ENCODE measurements at places on chromosomes 11 and 22.

DNA sequence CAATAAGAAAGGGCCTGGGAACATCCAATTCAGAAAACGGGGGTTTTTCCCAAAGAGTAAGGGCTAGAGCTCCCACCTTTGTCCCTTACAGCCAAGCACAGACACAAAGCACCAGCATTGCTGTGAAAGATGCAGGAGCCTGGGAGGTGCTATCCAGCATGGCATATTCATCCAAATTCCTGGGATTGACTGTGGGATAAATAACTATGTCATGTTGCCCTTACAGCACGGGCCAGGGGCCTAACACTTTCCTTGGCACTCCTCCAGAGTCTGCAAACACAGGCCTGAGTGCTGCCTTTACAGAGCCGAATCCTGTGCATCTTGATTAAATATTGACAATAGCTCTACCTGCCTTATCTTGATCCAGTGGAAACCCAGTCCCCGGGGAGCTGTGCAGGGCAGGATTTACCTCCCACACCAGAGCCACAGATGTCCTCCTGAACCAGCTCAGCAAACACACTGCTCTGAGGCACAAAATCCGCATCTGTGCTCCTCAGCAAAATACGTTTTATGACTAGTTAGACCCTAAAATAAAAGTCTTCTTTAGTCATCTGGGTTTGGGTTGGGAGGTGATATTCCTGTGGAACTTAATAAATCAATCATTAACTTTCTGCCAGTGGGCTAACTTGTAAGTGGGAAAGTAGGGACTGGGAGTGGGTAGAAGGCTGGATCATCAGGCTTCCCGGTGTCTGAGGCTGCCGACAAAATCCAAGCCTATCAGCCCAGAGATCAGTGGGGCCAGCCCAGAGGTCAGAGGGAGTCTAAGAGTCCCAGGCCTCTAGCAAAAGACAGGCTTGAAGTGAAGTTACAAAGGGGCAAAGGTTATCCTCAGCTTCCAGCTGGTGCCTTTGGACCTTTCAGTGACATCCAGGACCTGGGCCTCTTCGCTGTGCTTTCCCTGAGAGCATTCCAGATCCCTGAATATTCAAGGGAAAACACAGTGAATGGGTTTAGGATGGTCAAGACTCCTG, 36.5 kb downstream of the POU2AF3 start:
- no peak for DNase-seq

DNA sequence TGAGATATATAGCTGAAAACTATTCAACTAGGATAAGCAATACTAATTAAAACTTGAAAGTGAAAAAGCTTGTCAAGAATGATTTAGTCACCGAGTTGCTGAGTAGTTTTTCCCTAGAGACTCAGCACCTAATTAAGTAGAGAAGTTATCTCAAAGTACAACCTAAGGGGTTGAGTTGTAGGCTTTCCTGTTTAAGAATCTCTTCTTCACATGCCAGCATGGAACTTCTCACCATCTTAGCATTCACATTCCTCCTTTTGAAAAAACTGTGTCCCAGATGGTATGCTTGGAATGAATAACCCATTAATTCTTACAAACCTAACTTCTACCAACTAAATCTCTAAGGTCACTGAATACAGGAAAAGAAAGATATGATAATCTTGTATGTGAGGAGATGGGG, 303.3 kb upstream of the ZC3H12C start:
- no peak for DNase-seq

DNA sequence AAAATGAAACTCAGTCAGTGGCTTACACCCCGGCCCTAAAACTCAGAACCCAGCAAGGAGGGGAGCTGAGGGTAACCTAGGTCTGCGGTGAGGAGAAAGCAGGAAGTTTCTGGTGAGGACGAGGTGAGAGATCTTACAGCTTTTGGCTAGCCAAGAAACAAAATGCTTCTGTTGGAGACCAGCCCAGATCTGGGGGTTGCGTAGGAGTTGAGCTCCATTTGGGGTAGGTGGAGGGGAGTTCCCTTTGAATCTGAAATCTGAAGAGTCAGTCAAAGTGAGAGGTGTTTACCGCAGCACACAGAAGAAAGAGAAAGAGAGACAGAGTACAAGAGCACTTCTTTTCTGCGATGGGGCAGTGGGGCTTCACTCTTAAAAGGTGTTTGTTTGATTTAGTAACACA, 29.6 kb downstream of the EHF start:
- DNase-seq, result no peak

DNA sequence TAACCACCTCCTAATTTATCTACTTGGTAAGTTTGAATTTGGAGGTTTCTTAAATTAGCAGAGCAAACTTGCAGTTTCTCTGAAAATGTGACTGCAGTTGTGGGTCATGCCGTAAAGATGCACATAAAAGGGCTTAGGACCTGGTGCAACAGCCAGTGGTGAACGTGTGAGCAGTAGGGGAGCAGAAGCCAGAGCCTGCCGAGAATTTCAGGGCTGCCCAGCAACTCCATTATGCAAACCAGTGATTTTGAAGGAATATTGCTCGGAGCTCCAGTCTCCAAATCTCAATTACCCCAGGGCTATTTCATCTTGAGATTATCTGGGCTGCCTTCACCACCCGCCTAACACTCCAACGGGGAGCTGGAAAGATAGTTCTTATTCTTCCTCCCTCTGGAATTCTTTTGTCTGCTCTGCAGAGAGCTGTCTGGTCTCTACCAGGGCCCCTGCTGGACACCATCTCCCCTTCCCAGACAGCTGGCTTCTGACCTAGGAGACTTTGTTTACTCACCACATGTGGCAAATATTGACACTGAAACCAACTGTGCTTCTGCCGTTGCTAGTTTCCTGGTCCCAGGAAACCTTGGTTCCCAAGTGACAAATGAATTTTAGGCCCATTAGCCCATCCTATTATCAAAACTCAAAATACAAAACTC, 93.9 kb downstream of the DSCAML1 start:
- no peak for DNase-seq

GRCh38 chr11:18236664-18237356, at the start of gene SAA4:
Gene SAA4 (minus strand): TSS chr11:18236802. CDS start chr11:18235926, 876 bp downstream.
- no peak for DNase-seq

DNA sequence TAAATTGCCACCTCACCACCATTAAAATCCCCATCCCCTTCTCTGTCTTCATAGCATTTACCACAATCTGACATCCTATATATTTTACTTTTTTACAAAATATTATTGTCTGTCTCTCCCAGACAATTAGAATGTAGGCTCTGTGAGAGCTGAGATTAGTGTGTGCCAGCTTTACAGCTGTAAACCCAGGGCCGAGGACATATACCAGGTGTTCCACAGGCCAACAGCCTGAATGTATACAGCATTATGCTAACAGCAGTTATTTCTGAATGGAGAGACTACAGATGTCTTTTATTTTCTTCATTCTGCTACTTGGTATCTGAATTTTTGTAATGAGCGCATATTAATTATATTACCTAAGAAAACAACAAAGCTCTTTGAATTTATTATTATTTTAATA, 36.7 kb downstream of the FZD4 start:
- no peak for DNase-seq

- DNase-seq, result no peak
Observed at GRCh38 chr11:15675683-15676082, 561.0 kb downstream of the INSC start.

GRCh38 chr11:15289723-15290122, 175.0 kb downstream of the INSC start:
- peak; percentile 47 for DNase-seq

DNA sequence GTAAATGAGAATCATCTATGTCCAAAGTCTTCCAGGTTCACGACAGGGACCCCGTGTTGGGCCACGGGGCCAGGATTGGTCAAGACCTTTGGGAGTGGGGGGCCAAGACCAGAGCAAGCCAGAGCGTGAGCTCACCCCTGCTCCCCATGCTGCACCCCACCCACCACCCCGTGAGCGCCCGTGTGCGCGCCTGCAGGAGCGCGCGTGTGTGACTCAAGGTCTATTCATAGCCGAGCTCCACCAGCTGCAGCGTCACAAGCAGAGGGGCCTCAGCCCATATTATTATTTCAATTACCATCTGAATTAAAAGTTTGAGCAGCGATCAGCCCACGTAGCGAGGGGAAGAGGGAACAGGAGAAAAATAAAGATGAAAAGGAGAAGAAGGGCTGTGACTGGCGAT, 5.2 kb downstream of the KCNJ4 start:
- no peak for DNase-seq

GRCh38 chr11:114082767-114083181, 23.3 kb downstream of the ZBTB16 start:
- DNase-seq, result no peak

GRCh38 chr11:58586998-58587397, 8.1 kb downstream of the ZFP91 start:
- no peak for DNase-seq

GRCh38 chr11:41237382-41237781, 222.1 kb downstream of the LRRC4C start:
- DNase-seq, result no peak

DNA sequence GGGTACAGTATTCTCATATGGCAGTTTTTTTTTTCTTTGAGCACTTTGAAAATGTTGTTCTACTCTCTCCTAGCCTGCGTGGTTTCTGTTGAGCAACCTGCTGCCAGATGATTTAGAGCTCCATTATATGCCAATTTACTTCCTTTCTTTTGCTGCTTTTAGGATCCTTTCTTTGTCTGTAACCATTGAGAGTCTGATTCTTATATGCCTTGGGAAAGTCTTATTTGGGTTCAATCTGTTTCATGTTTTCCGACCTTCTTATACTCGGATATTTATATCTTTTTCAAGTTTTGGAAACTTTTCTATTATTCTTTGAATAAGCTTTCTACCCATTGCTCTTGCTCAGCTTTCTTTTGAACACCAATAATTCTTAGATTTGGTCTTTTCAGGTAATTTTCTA, 138.1 kb upstream of the RAG2 start:
- DNase-seq, result no peak

DNA sequence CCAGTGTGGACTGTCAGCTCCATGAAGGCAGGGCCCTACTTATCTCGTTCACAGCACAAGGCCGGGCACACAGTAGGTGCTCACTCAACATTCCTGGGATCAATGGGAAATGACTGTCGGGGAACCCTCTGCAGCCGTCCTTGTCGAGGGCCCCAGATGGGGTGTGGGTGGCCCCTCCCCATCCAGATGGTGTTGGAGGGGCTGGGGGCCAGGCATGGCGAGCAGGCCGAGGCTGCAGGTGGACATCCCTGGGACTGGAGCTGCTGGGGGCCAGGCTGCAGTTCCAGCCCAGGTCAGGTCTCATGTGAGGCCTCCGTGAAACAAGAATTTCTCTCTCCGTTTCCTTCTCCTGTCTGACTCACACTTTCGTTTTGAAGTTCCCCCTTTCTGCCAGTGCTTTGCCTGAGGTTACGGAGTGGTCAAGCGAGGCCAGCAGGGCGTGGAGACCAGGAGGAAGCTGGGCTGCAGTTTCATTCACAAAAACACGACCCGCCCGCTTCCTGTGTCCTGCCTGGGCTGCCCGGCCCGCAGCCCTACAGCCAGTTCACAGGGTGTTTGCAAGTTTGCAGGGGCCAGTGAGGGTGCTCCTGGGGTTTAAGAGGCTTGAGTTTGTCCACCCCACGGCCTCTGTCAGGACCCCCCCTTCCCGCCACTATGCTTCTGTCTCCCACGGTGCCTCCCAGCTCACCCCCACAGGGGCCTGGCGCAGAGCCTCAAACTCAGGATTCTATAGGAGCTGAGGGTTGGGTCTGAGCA, 4.5 kb downstream of the MYEOV start:
- DNase-seq, result no peak

DNA sequence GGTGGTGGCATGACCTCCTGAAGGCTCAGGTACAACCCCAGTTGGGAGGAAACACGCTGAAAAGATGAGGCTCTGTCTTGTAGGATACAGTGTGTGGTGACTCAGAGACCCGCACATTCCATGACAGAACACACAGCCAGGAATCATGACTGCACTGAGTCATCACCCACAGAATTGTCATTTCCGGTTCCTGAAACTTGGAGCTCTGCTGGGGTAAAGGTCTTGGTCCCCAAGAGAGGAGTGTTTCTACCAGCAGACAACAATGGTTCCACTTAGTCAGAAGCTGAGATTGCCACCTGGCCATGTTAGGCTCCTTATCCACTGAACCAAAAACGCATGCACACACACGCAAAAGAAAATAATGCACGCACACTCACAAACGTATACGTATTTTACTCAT, 31.5 kb upstream of the CYB5R3 start:
- DNase-seq, result no peak

- DNase-seq, result no peak
Observed at GRCh38 chr11:2467695-2468055, 22.9 kb downstream of the KCNQ1 start.

DNA sequence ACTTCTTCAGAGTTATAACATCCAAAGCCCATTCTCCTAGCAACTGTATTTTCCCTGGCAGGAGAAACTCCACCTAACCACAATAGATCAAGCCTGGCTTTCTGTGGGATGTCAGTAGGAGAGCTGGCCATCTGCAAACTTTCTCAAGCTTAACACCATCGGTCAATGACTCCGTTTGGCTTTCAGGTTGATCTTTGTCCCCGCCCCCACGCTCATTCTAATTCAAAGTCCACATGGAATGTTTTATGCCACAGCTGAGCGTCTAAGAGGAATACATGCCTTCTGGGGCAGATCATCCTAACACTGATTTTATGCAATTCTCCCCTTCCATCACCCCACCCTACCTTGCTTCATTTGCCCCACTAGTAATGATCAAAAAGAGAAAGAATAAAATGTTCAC, 4.8 kb downstream of the GVQW3 start:
- no peak for DNase-seq

GRCh38 chr22:33247758-33248157, 189.6 kb upstream of the SYN3 start:
- no peak for DNase-seq

DNA sequence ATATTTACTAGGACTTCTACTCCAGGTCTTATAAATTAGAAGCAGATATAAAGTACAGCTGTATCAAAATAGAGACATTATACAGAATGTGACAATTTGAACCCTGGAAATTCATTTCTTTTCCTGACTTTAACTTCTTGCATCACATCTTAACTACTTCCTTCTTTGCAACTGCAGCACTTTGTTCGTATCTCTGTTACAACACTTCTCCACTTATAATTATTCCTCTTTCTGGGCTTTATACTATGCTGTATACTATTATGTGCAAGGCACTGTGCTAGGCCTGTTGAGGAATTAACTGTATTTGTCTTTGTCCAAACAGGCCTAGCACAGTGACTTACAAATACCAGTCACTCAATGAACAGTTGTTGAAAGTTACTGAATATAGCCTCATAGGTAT, 1.8 kb upstream of the SLC36A4 start:
- no peak for DNase-seq

DNA sequence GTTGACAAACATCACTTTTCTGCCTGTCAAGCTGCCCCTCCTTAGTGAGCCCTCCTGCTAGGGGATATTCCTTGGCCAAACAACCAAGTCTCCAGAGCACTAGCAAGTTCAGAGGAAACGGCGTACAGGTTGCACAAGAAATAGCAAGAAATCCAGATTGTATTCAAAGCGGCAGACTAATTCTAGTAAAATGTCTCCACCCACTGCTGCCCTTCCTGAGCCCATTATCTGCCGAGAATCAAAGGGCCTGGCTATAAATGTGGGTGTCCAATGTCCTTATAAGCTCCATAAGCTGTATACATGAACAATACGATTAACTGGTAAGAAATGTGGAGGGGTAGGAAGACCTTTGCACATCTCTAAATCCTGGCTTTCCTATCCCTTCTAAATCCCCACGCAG, 44.0 kb upstream of the AKIP1 start:
- no peak for DNase-seq

GRCh38 chr11:111386611-111387150, 7.6 kb upstream of the POU2AF1 start:
- no peak for DNase-seq

- no peak for DNase-seq
Observed at GRCh38 chr11:67027943-67028542, 5.1 kb downstream of the SYT12 start.

GRCh38 chr11:63395697-63396096, 26.1 kb downstream of the SLC22A9 start:
- no peak for DNase-seq

All from retina (tissue), 1 donor.